Fibroblast of lung (primary cell): ENCODE measurements at places on chromosomes 16 and 17.

DNA sequence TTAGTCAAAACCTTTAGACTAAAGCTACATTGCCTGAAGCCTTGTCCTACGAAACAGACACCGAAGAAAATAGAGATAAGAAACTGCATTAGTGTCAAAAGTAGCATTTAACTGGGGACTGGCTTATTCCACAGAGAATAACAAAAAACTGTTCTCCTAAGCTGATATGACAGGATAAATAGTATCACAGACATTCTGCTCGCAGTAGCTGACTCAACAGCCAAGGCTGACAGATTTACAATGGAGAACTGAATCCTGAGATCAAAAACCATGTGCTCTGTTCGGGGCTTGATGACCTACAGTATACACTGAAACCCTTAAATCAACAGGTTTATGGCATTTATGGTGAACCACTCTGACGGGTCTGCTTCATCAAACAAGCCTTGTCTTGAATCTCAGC lies 25.5 kb downstream of the ADAMTS18 start:
- no peaks in the 10 kb centered on the region for H3K4me1 ChIP-seq
- no peaks in the 10 kb centered on the region for H3K27me3 ChIP-seq
- DNase-seq: no peak
- H3K27ac ChIP-seq: no peak overlapping the region
- H3K4me3 ChIP-seq: no peak overlapping the region
- H3K36me3 ChIP-seq: no peaks in the 10 kb centered on the region

DNA sequence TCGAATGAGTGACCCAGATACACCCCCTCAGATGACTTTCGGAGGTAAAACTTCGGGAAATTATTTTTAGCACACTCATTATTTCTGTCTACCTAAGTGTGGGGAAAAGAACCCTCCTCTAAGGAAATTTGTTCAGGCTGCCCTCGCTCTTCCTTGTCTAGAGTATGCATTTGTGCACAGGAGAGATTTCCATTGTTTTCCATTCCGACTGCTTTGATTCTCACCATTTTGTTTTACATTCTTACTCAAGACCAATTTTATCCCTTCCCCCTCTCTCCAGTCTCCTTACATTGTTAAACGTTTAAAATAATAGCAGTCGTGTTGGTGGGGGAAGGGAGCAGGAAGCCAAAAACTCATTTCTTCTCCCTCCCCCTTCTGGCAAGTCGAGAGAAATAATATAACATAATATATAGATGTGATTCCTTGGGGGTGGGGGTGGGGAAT lies 1.5 kb upstream of the CHD3 start:
- no peaks in the 10 kb centered on the region for H3K27me3 ChIP-seq
- H3K4me1 ChIP-seq: peaks cover 12% of the 10 kb centered on the region
- peak overlapping the region; percentile 55 for H3K27ac ChIP-seq
- peaks cover 5% of the 10 kb centered on the region for H3K36me3 ChIP-seq
- peak overlapping the region; percentile 81 for H3K4me3 ChIP-seq

DNA sequence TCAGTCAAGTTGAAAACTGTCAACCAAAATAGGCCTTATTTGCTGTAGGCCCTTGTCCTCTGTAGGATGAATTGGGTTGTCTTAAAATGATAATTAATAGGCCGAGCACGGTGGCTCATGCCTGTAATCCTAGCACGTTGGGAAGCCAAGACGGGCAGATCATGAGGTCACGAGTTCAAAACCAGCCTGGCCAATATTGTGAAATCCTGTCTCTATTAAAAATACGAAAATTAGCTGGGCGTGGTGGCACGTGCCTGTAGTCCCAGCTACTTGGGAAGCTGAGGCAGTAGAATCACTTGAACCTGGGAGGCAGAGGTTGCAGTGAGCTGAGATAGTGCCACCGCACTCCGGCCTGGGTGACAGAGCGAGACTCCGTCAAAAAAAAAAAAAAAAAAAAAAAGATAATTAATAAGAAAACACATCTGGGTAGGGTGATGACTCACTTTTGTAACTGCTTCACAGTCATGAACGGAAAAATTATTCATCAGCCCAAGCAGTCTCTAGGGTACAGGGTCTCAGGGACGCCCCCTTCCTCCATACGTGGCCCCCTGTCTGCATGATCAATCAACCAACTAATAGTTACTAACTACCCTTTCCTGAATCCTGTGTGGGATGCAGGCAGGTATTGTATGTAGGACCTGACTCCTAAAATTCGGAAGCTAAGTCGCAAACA lies 137.0 kb upstream of the RCVRN start:
- H3K27ac ChIP-seq: no peak overlapping the region
- no peak overlapping the region for H3K4me3 ChIP-seq
- no peaks in the 10 kb centered on the region for H3K36me3 ChIP-seq
- H3K27me3 ChIP-seq: no peaks in the 10 kb centered on the region

DNA sequence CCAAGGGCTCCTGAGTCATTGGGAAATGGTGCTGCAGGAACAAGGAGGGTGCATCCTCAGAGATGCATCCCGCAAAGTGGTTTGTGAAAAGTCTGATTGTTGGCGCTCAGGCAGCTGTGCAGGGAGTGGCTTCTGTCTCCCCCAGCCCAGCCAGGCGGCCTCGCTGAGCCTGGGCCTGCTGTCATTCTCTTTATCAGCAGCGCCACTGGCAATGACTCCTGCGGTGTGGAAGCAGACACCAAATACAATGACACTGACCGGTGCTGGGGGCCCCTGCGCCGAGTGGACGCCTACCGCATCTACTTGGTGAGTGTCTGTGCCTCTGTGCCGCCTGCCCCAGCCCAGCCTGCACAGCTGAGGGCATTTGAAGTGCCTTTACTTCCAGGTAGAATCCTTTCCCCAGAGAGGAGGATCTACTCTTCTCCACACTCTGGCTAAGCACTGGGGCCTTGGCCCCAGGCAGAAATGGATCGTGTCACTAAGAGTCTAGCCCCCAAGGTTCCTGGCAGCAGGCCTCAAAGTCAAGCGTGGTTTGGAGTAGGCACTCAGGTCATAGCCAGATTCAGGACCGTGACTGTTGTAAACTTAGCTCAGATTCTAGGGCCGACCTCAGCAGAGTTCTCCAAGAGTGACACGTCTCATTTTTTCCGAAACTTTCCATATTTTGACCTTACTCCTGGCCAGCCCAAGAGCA lies 19.3 kb upstream of the NAT9 start:
- peaks cover 2% of the 10 kb centered on the region for H3K4me1 ChIP-seq
- no peaks in the 10 kb centered on the region for H3K27me3 ChIP-seq

- H3K36me3 ChIP-seq: no peaks in the 10 kb centered on the region
- DNase-seq: peak; percentile 29
- H3K27me3 ChIP-seq: no peaks in the 10 kb centered on the region
- H3K4me3 ChIP-seq: no peak overlapping the region
- H3K27ac ChIP-seq: no peak overlapping the region
These were observed 355.8 kb downstream of the SOX9 start for GRCh38 chr17:72476575-72476986.

GRCh38 chr16:80924372-80924978 lies 82.2 kb downstream of the CMC2 start:
- H3K27me3 ChIP-seq: no peaks in the 10 kb centered on the region
- H3K36me3 ChIP-seq: no peaks in the 10 kb centered on the region
- no peaks in the 10 kb centered on the region for H3K4me1 ChIP-seq

DNA sequence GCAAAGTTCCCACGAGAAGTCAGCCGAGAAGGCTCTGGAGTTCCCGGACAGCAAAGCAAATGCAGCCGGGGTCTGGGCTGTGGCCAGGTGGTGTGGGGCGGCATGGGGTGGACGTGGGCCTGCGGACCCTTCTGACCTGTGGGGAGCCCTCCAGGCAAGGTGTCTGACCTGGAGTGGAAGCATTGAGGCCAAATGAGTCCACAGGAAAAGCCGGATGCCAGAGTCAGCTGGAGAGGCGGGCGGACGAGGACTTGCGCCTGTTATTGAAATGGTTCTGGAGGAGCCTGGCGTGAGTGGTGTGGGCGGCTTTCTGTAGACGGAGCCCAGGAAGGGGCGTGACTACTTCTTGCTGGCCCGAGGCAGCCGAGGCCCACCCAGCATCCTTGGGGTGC lies 50.5 kb upstream of the ZNF750 start:
- H3K27me3 ChIP-seq: no peaks in the 10 kb centered on the region
- no peak for DNase-seq
- H3K27ac ChIP-seq: no peak overlapping the region
- H3K36me3 ChIP-seq: no peaks in the 10 kb centered on the region
- peaks cover 9% of the 10 kb centered on the region for H3K4me1 ChIP-seq

GRCh38 chr16:68626557-68626956 lies 18.6 kb upstream of the CDH3 start:
- no peak overlapping the region for H3K27ac ChIP-seq
- no peaks in the 10 kb centered on the region for H3K36me3 ChIP-seq
- H3K4me3 ChIP-seq: no peak overlapping the region
- no peaks in the 10 kb centered on the region for H3K4me1 ChIP-seq

- no peaks in the 10 kb centered on the region for H3K36me3 ChIP-seq
- H3K4me1 ChIP-seq: no peaks in the 10 kb centered on the region
- DNase-seq: peak; percentile 33
These were observed 12.0 kb upstream of the MEOX1 start for GRCh38 chr17:43673516-43674323.

DNA sequence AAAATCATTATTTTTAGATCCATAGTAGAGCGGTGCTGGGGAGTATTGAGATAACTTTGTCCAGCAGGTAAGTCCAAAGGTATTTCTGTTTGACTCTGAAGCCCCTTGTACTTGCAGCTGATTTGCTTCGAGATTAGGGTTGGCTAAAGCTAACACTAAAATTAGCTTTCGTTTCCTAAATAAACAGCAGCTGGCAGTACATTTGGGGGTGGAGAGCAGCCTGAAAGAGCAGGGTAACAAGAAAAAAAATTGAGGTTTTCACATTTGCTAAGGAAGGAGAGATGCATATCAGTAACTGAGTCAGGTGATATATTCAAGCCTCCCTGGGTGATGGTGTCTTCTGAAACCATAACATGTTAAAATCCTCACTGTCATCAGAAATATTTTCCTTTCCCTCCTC lies 37.4 kb upstream of the TMC5 start:
- H3K4me3 ChIP-seq: no peak overlapping the region
- no peak for DNase-seq
- no peaks in the 10 kb centered on the region for H3K4me1 ChIP-seq
- H3K27ac ChIP-seq: no peak overlapping the region
- no peaks in the 10 kb centered on the region for H3K27me3 ChIP-seq

- H3K27me3 ChIP-seq: no peaks in the 10 kb centered on the region
- H3K36me3 ChIP-seq: no peaks in the 10 kb centered on the region
- no peak overlapping the region for H3K27ac ChIP-seq
- peak; percentile 74 for DNase-seq
- no peak overlapping the region for H3K4me3 ChIP-seq
- H3K4me1 ChIP-seq: peaks cover 3% of the 10 kb centered on the region
These were observed 26.9 kb downstream of the RGS9 start for GRCh38 chr17:65163990-65164495.

GRCh38 chr16:57235128-57236021 lies 9.7 kb upstream of the ARL2BP start:
- no peaks in the 10 kb centered on the region for H3K27me3 ChIP-seq
- no peak overlapping the region for H3K4me3 ChIP-seq
- peaks cover 4% of the 10 kb centered on the region for H3K36me3 ChIP-seq
- H3K4me1 ChIP-seq: no peaks in the 10 kb centered on the region
- H3K27ac ChIP-seq: no peak overlapping the region

- H3K4me3 ChIP-seq: no peak overlapping the region
- no peaks in the 10 kb centered on the region for H3K27me3 ChIP-seq
- H3K4me1 ChIP-seq: no peaks in the 10 kb centered on the region
- no peak overlapping the region for H3K27ac ChIP-seq
- H3K36me3 ChIP-seq: peaks cover 7% of the 10 kb centered on the region
- DNase-seq: no peak
These were observed 3.8 kb downstream of the MARF1 start for GRCh38 chr16:15639061-15639568.

DNA sequence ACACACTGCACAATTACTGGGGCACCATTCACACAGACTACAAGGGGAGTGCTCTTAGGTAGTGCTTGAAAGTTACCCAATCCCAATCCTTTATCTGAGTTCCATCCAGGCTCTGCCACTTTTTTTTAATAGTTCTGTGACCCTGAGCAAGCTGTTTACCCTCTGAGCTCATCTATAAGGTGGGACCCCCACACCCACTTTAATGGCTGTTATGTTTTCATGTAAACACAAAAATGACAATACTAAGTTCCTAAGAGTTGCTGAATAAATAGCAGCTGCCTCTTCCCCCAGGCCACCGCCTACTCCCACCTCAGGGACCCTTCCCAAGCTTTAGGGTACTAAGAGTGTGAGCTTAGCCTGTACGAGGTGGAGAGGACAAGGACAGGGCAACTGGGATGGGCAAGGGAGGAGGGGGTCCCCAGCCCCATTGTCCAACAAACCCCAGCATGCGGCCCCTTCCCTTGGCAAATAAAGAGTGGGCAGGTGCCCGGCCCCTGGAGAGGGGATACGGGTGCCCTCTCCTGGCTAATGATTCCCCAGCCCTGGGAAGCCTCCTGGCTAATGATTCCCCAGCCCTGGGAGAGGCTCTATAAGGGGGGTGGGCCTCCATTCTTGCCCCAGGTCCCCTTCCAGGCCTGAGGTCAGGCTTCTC lies 14.6 kb downstream of the SLC13A2 start:
- H3K27ac ChIP-seq: no peak overlapping the region
- peaks cover 11% of the 10 kb centered on the region for H3K27me3 ChIP-seq
- no peak for DNase-seq

DNA sequence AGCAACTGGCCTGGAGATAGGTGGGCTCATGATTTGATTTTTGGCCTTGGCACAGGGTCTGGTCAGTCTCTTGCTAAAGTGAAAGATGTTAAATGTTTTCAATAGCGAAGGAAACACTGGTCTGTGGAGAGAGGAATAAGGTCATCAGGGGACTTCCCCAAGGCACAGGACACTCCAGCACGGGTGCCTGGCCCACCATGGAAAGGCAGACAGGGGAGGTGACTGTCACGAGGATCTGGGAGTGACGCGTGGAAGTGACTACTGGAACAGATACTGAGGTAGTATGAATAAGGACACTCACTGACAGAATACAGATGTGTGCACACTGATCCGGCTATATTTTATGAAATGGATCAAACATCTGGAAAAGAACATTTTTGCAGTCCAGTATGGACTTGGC lies 16.7 kb upstream of the ICAM2 start:
- no peak for DNase-seq
- no peaks in the 10 kb centered on the region for H3K36me3 ChIP-seq
- no peaks in the 10 kb centered on the region for H3K4me1 ChIP-seq

DNA sequence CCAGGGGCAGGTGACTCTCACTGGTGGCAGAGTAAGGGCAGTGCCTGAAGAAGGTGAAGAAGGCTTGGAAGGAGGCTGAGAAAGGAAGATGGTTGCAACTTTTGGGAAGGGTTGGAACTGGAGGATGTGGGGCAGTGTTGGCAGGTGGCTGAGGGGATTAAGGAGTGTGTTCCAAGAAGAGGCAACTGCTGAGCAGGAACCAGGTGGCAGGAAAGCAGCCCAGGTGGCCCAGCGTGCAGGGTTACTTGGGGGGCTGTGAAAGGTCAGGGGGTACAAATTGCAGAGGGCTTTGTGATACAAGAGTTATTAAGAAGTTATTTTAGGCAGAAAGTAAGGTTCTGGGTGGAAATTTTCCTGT lies 28.6 kb downstream of the WSCD1 start:
- DNase-seq: no peak
- no peaks in the 10 kb centered on the region for H3K27me3 ChIP-seq
- H3K4me3 ChIP-seq: no peak overlapping the region
- no peak overlapping the region for H3K27ac ChIP-seq
- H3K4me1 ChIP-seq: no peaks in the 10 kb centered on the region
- no peaks in the 10 kb centered on the region for H3K36me3 ChIP-seq

- DNase-seq: peak; percentile 82
- no peaks in the 10 kb centered on the region for H3K27me3 ChIP-seq
- peaks cover 7% of the 10 kb centered on the region for H3K36me3 ChIP-seq
- H3K27ac ChIP-seq: peak within 1 kb of the TSS; percentile 91
- peak within 1 kb of the TSS; percentile 80 for H3K4me3 ChIP-seq
These were observed at the start of gene TELO2 for GRCh38 chr16:1492923-1493745. Gene TELO2, plus strand, starts transcription at chr16:1493360. Its CDS starts 922 bp downstream, at chr16:1494282.
